ENCODE measurements at places on chromosomes 1 and 21.
A peak's percentile ranks its signal among the peaks of the same experiment; 100 is the strongest.

DNA sequence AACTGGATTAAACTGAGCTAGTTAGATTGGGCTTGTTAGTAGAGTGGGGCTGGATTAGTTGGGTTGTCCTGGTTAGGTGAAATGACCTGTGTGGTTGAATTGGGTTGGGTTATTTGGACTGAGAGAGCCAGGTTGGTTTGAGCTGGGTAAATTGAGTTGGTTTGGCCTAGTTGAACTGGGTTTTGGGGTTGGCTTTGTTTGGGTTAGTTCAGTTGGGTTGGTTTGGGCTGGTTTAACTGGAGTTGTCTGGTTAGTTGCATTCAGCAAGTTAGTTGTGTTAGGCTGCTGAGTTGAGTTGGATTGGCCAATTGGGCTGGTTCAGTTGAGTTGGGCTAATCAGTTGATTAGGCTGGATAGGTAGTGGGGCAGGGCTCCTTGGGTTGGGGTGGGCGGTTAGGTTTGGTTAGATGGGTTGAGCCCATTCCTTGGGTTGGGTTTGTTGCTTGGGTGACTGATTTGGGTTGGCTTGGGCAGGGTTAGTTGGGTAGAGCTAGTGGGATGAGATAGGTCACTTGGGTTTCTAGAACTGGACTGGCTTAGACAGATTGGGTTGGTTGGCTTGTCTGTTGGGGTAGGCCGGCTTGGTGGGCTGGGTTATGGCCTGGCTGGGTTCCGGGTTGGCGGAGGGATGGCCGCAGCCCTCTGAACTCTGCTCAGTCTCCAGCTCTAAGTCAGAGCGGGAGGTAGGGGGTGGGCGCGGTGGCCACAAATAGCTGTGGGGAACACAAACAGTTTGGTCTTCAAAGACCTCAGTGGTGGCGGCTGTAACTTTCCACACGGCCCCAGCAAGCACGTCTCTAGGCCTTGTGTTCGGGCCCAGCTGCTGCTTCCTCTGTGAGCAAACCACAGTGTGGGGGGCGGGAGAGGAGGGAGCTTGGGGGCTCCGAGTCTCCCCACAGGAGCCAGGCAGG lies 67.2 kb upstream of the RUNX3 start:
- no peak for DNase-seq

DNA sequence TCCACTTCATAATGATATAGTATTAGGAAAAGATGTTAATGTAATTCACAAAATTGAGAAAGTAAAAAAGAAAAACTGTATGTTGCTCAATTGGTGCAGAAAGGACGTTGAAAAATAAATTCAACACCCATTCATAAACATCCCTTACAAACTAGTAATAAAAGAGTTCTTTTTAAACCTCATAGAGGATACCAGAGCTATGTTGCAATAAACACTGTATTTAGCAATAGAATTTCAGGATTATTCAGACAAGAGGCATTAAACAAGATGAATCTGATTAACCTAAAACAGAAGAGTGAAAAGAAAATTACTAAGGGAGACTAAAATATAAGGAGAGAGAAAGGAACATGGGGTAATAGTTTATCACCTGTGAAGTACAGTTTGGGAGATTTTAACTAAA lies 154.8 kb downstream of the NTPCR start:
- DNase-seq, result no peak

- no peak for DNase-seq
These were observed 219.2 kb downstream of the FOXD2 start for GRCh38 chr1:47656719-47657685.

GRCh38 chr1:205542367-205542766 lies 37.9 kb downstream of the CDK18 start:
- no peak for DNase-seq

DNA sequence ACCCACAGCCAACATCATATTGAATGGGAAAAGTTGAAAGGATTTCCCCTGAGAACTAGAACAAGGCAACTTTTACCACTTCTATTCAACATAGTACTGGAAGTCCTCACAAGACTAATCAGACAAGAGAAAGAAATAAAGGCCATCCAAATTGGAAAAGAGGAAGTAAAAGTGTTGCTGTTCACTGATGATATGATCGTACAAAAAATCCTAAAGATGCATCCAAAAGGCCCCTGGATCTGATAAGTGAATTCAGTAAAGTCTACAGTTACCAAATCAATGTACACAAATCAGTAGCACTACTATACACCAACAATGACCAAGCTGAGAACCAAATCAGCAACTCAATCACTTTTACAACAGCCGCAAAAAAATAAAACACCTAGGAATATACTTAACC lies 28.3 kb downstream of the RAB3GAP2 start:
- no peak for DNase-seq

GRCh38 chr1:32965251-32965747 lies 690 bp upstream of the RNF19B start:
- no peak for DNase-seq

- no peak for DNase-seq
These were observed 16.9 kb upstream of the IGFN1 start for GRCh38 chr1:201173736-201174135.

- no peak for DNase-seq
These were observed 177.7 kb upstream of the GORAB start for GRCh38 chr1:170354246-170354645.

DNA sequence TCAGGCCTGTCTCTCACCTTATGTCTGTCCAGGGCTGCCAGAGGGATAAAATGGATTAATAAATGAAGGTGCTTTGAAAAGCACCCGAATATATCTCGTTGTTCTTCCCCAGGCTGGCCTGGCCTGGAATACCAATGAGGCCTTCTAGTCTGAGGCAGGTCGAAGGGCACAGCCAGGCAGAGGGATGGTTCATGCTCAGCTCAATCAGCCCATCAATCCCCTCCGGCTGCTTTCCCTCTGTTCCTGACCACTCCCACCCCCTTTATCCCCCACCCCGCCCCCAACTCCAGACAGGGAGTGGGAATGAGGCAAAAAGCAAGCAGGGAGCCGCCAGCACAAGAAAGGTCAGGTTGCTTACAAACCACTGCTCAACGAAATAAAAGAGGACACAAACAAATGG lies 40.0 kb upstream of the PRELP start:
- DNase-seq, result no peak

- peak; percentile 91 for DNase-seq
These were observed 630.6 kb downstream of the LMO4 start for GRCh38 chr1:87959236-87959635.

- DNase-seq, result peak; percentile 37
These were observed 180.8 kb downstream of the NPHP4 start for GRCh38 chr1:5811419-5811818.

- DNase-seq, result no peak
These were observed 15.0 kb downstream of the CAPN8 start for GRCh38 chr1:223650465-223650864.

DNA sequence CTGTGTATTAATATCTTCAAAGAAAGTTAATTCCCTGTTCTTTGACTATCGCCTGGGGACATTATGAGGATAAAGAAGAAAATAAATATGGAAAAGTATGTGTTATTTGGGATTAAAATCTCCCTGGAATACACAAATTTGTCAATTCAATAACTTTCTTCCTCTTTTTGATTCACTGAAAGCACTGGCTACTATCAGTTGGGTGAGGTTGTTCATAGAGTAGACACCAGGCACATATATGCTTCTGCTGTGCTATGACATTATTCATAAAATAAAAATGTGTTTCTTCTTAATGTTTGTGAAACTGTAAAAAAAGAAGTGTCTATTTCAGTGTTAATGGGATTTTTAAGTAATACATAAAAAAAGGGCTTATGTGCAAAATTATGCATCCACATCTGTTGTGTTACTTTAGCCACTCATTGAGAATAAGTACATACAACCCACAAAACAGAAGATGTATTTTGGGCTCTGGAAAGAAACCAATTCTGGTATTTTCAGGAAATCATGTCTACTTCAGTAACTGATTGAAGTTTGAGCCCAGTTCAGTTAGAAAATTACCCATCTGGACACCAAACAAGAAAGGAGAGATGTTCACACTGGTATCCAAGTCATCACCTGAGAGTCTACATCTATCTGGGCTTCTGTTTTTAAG lies 169.4 kb downstream of the GABPA start:
- DNase-seq, result no peak

DNA sequence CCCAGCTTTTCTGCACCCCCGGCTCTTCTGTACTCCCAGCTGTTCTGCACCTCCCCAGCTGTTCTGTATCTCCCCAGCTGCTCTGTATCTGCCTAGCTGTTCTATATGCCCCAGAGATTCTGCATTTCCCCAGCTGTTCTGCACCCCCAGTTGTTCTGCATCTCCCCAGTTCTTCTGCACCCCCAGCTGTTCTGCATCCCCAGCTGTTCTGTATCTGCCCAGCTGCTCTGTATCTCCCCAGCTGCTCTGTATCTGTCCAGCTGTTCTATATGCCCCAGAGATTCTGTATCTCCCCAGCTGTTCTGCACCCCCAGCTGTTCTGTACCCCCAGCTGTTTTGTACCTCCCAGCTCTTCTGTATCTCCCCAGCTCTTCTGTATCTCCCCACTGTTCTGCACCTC lies 41.1 kb downstream of the UMODL1 start:
- DNase-seq, result no peak

DNA sequence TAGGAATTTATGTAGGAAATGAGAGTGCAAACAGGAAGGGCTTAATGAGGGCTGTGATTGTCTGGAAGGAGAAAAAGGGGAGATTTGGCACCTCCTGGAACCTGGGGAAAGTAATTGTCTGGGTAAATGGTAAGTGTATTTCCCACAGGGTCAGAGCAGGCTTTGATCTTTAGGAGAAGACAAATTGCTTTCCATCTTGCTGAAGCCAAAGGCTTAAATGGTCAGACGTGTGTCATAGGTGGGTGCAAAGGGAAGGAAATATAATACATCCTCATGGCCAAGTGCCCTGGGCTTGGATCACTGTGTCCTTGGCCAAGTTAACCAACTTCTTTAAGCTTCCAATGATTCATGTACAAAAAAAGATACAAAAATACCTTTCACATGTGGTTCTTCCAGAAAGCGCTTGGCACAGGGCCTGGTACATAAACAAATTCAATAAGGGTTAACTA lies 1.3 kb upstream of the DUSP23 start:
- no peak for DNase-seq
